HT1080 (cell line): ENCODE measurements at places on chromosomes 5 and 9. TPM values are rescaled to one million over a fixed set of nuclear protein-coding genes. Genes with fewer than 3 reads are reported as not detected.

STK32A gene
- 0.39 and 0.87 TPM in 2 replicates for total RNA-seq

DNA sequence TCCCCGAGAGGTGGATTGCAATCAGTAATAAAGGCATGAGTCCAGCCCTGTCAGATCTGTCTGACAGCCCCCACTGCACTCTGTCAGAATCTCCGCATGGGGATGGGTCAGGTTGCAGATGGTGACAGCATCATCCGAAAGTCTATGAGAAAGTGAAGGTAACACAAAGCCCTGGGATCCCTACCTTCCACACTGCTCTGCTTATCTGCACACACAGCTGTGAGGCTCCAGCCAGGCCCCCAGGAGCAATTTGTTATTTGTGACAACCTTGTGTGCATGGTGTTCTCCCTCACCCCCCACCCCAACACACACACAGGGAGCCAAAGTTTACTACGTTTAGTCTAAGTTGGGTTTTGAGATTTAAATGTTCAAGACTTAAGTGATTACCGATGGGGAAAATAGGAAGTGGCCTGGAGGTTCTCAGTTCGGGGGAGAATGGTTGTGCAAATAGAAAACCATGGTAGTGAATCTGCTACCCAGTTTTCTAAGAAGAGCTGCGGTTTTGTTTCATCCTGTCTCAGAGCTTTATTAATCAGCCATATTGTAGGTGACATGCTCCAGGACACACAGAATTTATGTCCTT is 92.7 kb downstream of the SV2C start:
- no peak for DNase-seq

- DNase-seq = peak; percentile 56
Observed at GRCh38 chr9:127796852-127797370, 5.8 kb upstream of the FPGS start.

TBCA gene
- 203 and 207 TPM in 2 replicates for total RNA-seq

GRCh38 chr9:6054280-6055099 is 39.1 kb upstream of the RANBP6 start:
- peak; percentile 65 for DNase-seq

PHYHD1 gene
- total RNA-seq = 0.16 TPM in 1 of 2 replicates, not detected in the other

DNA sequence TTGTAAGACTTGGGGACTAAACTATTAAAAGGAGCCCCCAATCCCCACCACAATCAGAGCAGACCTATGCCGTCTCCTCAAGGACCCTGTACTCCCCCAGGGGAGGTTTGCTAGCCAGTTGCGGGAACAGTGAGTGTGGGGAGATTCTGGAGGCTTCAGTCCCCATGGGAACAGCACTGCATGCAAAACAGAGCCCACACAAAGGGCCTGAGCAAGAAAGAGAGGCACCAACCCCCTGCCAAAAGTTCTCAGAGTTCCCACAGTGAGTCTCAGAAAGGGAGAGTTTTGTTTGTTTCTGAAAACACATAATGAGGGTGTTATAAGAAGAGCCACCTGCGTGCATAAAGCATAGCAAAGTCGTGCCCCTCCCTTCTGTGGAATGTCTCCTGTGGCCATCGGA is 56.6 kb downstream of the CFAP90 start:
- DNase-seq = no peak

GABRA6 gene
- 1.9 and 2.9 TPM in 2 replicates for total RNA-seq

C9orf43 gene
- 0.20 and 0.37 TPM in 2 replicates for total RNA-seq

GRCh38 chr5:142837081-142837725 is 67.0 kb downstream of the ARHGAP26 start:
- DNase-seq = no peak

DNA sequence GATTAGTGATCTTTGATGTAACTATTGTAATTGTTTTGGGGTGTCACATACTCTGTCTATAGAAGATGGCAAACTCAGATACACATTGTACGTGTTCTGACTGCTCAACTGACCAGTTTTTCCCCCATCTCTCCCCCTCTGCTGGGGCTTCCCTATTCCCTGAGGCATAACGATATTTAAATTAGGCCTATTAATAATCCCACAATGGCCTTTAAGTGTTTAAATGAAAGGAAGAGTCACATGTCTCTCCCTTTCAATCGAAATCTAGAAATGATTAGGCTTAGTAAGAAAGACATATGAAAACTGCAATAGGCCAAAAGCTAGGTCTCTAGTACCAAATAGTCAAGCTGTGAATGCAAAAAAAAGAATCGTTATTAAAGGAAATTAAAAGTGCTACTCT is 265.6 kb downstream of the TMEM232 start:
- DNase-seq = no peak
